Testis (tissue), 5 donors: ENCODE measurements at places on chromosomes 3 and 15.

DNA sequence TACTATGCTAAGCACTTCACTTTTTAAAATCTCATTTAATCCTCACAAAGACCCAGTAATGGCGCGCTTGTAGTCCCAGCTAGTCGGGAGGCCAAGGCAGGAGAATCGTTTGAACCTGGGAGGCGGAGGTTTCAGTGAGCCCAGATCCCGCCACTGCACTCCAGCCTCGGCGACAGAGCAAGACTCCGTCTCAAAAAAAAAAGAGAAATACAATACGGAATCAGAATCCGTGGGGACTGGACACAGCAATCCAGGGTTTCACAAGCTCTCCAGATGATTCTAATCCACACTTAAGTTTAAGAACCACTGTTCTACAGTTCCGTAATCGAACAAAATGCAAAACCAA lies 426 bp upstream of the SUMF1 start:
- no peak for DNase-seq

DNA sequence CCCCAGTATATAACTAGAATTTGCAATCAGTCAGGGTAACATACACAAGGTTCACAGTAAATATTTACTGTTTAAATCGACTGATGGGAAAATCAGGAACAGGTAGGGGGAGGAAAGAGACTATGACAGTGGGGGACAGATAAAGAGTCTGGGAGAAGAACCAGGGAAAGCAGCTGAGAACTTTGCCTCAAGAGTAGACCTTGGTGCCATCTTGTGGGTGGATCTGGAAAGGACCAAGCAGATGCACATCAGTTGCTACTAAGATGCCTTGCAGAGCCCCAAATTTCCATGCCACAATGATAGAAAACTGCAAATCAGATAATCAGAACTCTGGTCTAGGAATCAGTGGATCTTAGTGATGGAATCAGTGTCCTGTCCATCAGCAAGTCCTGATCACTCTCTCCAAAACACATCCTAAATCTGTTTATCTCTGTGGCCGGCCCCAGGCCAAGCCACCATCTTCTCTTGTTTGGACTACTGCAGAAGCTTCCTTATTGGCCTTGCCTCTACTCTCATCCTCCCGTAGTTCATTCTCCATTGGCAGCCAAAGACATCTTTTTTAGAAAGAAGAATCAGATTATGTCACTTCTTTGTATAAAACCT lies 62.7 kb downstream of the PDE8A start:
- DNase-seq: peak; percentile 69

DNA sequence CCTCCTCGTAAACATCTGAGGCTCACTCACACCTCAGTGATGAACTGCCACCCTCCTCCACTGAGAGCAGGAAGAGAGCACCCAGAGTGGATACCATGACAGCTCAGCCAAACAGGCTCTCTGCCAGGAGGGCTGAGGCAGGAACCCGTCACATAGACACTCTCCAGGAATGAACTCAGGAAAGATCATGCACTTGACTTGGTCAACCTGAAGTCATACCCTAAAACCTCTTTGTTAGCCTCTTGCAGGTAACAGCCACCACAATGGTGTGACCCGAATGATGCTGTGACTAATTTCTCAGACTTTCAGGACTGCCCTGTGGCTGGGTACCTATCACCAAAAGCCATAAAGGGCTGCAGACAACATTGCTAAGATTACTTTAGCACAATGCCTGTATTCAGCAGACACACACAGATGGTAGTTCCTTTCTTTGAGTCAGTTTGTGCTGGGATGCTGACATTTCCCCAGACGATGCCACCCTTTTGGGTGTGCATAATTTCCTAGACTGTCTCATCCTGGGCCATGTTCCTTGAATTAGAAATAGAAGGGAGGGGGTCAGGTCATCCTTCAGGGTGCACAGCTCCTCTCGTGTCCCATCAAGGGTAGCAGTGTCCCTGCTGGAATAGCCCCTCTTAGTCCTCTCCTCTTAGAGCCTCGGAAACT lies 30.3 kb downstream of the CX3CR1 start:
- no peak for DNase-seq

DNA sequence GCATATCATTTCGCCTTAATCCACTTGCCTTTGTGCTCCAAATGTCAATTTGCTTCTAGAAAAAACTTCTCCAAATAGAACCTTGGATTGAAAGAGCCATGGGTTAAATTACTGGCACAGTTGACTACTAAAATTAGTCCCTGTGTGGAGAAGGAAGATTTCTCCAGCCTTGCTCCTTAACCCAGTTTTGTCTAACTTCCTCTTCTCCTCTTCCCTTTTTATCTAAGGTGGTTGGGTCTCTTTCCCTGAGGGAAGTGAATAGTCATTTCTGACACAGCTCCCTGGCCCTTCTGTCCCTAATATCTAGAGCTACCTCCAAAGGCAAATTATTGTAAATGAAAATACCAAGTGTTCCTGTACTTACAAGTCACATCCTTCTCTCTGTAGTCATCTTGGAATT lies 527.9 kb upstream of the TBL1XR1 start:
- no peak for DNase-seq

DNA sequence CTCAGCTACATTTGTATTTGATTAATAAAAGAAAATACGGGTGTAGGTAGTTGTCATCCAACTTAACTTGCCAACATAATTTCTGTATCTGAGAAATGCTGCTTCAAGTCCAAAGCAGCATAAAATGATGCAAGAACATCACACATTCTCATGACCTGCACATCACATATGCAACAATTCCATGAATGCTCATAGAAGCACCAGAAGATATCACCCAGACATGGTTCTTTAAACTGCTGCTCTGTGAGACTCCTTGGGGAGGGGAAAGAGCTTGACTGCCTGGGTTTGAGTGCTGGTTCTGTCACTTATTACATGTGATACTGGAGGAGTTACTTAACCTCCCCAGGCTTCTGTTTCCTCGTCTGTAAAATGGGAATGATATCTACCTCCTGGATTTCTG lies 39.4 kb downstream of the CHST14 start:
- no peak for DNase-seq

- DNase-seq: no peak
Measured at GRCh38 chr15:39191871-39192291, 389.0 kb upstream of the THBS1 start.

DNA sequence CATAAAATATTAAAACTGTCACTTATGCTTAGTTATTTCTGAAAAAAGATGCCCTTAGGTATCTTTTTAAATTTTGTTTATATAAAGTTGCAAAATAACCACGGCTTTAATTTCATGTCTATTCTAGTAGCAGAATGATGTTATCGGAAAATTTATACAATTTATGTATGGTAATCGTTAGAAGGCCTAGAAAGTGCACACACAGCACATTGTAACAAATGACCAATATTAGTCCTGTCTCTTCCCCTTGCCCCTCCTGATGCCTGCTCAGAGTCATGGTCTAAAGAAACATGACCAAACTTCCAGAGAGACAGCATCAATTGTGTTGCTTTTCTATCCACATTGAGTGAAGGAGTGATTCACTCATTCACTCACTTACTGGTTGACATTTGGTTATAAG lies 6.2 kb upstream of the LPP start:
- DNase-seq: no peak

GRCh38 chr3:123328851-123329635 lies 119.8 kb downstream of the ADCY5 start:
- peak; percentile 90 for DNase-seq

GRCh38 chr3:136490646-136491405 lies 240.7 kb downstream of the PCCB start:
- DNase-seq: no peak

DNA sequence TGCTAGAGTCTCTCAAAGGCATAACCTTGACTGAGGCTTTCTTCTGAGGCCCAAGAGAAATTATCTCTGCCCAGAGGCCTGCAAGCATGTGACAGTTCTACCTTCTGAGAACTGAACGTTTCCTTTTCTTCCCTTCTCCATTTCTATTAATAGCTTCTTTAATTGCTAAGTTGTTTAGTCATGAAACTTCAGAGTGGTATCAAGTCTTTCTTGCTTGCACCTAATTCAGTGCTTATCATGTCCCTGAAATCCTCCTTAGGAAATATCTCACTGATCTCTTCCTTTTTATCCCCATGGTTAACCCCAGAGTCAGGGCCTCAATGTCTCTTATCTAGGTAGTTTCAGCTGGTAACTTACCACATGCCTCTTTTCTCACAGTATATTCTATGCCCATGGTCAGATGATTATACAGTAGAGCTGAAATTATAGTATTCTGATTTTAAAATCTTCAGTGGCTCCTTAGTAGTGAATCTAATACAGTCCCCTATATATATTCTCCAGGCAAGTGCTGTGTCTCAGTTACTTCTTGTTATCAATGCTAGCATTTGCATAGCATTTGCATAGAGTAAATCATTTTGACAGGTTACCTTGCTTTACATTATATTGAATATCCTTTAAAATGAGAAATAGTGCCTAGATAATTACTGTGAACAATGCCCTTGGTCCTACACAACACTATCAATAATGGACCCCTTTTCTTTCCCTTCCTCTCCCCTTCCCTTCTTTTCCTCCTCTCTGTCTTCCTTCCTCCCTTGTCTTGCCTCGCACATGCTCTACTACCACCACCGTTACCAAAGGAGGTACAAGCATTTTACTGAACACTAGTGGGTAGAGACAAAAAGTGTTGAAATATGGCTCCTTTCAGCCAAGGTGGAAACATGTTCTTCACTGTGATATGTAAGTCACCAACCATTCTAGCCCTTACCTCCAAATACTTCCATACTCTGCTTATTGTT lies 33.0 kb downstream of the KBTBD8 start:
- no peak for DNase-seq

GRCh38 chr3:143278721-143279120 lies 159.2 kb downstream of the CHST2 start:
- DNase-seq: no peak

DNA sequence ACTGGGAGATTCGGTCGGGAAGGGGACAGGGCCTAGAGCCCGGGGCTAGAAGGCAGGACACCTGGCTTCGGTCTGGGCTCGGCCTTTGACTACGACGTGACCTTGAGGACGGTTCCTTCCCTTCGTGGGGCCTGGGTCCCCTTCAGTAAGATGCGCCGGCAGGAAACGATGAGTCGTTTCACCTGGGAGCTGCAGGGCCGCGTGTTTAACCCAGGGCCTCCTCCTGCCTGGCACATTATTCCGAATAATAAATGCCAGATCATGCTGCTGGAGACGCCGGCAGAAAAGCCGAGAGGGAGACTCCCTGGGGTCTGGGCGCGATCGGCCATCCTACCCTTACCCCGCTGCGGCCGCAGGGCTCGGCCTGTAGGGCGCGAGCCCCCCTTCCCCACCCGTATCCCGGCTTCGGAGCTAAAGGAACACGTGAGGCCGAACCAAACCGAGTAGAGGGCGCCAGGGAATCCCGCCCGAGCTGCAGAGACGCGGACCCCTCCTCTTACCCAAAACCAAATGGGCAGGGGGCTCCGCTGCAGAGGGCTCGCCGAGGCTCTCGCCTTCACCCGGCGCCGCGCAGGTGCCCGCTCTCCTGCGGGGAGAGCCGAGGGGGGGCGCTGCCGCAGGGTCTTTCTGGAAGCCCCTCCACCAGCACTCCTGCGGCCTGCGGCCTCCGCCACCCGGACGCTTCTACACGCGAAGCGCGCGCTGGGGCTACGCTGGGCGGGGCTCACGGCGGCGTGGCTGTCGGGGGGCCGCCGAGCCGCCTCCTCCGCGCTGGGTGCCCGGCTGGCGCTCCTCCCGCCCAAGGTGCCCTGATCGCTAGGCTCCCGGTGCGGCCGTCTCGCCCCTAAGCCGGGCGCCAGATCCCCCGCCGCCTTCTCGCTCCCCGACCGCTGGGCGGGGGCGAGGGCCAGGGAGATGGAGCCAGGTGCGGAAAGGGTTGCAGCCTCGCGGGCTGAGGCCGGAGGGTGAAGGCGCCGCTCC lies at the start of gene BDH1:
Gene BDH1 (minus strand): TSS at position 688 of the 981 bp plus-strand sequence. CDS start 9,525 bp downstream, outside the sequence.
- DNase-seq: peak; percentile 54

DNA sequence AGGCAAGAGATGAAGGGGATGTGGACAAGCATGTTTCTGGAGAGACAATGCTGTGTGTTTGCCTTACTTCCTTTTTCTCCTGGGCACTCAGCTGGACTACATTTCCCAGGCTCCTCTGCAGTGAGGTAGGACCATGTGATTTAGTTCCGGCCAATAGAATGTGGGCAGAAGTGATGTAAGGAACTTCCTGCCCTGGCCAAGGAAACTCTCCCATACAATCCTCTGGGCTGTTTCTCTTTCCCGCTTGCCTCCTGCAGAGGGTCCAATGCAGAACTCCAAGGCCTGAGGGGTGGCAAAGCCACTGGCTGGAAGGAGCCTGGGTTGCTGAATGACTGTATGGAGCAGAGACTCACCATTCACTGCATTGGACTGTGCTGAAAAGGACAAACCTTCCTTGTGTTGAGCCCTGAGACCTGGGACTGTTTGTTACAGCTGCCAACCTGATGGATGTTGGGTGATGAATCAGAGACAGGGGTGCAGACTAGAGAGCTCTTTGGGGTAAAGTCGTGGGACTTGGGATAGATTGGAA lies 82.7 kb upstream of the SLC6A6 start:
- DNase-seq: peak; percentile 77

DNA sequence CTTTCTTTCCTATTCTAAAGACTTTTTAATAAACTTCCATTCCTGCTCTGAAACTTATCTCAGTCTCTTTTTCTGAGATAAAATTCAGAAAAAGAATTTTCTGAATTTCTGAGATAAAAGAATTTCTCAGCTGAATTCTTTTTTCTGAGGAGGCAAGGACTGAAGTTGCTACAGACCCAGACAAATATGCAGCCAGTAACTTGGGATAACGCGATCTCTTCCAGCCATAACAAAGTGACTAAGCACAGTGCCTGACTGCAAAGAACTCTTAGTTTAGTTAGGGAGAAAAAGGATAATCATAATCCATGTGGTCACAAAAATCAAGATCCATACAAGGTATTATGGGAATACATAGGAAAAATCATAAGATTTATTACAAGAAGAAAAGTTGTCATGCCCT lies 222.0 kb upstream of the GAP43 start:
- peak; percentile 25 for DNase-seq

- no peak for DNase-seq
Measured at GRCh38 chr3:42192334-42193200, 73.4 kb downstream of the CCK start.

DNA sequence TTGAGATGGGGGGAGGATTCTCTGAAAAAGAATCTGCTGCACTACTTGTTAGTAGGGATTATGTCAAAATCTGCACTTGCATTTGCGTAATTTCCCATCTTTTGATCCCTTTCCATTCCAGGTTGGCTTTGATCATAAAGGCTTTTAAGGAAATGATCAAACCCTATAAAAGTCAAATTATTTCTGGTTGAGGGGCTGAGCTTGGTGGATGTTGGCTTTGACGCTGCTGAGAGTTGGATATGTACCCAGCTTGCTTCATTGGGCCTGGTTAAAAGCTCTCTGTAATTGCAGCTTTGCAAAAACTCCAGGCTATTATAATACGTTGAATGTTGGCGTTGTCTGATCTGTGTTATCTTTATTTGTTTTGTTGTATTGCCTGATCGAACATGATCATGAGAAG lies 12.0 kb downstream of the LRRC3B start:
- no peak for DNase-seq

- DNase-seq: peak; percentile 76
Measured at GRCh38 chr3:30042274-30042859, 564.0 kb upstream of the TGFBR2 start.

GRCh38 chr3:107899990-107900651 lies 190.7 kb downstream of the CD47 start:
- no peak for DNase-seq

- no peak for DNase-seq
Measured at GRCh38 chr3:127985216-127985615, 67.0 kb upstream of the SEC61A1 start.
